Activated CD8-positive, alpha-beta memory T cell treated with anti-CD3 and anti-CD28 coated beads, Interleukin-2, amount 10 ng/mL, durations not matched to agents 7 days and 5 days (primary cell): ENCODE measurements at places on chromosomes 12 and 14. TPM values are rescaled to one million over a fixed set of nuclear protein-coding genes. Genes with fewer than 3 reads are reported as not detected.

COCH gene
- 1.9 TPM for total RNA-seq

MAP1LC3B2 gene
- total RNA-seq: 1.7 TPM

SYCP3 gene
- total RNA-seq: 0.93 TPM

RNF212B gene
- total RNA-seq: not detected

WNT1 gene
- 1.2 TPM for total RNA-seq

GYS2 gene
- not detected for total RNA-seq

DBX2 gene
- total RNA-seq: not detected

RAB15 gene
- total RNA-seq: 2.1 TPM

ENDOU gene
- total RNA-seq: not detected

TMPO gene
- total RNA-seq: 399 TPM

KRT72 gene
- total RNA-seq: 0.15 TPM

AQP5 gene
- total RNA-seq: not detected

FOXA1 gene
- total RNA-seq: not detected

SLC38A2 gene
- 168 TPM for total RNA-seq

GPR68 gene
- 48.0 TPM for total RNA-seq

C12orf56 gene
- total RNA-seq: not detected

TSPAN19 gene
- total RNA-seq: not detected
